Fibroblast of skin of back (primary cell): ENCODE measurements at places on chromosomes 1 and 21.

GRCh38 chr1:31354283-31354682 lies 18.6 kb downstream of the FABP3 start:
- DNase-seq, result no peak

DNA sequence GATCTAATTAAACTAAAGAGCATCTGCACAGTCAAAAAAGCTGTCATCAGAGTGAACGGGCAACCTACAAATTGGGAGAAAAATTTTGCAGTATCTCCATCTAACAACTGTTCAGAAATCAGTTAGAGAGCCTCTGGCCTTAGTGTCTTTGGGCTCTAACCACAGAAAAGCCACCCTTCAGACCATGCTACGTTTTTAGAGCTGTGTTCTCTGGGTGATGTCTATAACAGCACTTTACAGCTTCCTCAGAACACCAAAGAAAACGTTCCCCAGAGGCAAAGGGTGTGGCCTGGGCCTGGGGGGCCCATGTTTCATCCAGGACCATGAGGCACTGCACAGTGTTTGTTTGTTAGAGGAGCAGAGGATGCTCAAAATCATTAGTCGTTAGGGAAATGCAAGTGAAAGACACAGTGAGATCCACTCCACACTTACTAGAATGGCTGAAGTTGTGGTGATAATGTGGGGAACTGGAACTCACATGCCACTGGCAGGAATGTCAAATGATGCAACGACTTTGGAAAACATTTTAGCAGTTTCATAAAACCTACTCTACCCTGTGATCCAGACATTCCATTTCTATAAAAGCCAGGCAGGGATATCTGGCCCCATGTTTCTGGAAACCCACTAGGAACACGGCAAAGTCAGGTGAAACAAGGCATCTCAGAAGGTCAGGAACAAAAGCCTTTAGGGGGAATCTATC lies 250.4 kb upstream of the HOOK1 start:
- peak; percentile 25 for DNase-seq

GRCh38 chr1:154755858-154756730 lies 114.0 kb downstream of the KCNN3 start:
- DNase-seq, result peak; percentile 75

DNA sequence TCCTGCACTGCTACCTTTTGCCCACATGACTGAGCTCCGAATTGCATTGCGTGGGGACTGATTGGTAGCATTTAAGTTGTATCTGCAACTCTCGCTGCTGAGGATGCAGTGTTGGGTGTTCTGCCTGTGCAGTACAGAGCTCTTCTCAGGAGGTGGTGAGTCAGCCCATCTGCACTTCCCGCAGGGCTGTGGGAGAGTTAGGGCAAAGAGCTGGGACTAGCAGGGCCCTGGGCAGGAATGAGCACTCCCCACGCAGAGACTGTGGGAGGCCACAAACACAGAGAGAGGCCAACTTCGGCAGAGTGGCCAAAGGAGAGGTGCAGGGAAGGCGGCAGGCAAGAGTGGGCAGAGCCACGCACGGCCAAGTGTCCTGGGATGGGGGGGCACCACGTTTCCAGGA lies 244.7 kb downstream of the SIPA1L2 start:
- peak; percentile 84 for DNase-seq

GRCh38 chr1:101259744-101260148 lies 22.9 kb downstream of the S1PR1 start:
- peak; percentile 84 for DNase-seq

- DNase-seq, result peak; percentile 13
Observed at GRCh38 chr1:186272486-186272885, 102.6 kb downstream of the TPR start.

GRCh38 chr21:44898851-44899767 lies 21.6 kb downstream of the ITGB2 start:
- DNase-seq, result no peak

DNA sequence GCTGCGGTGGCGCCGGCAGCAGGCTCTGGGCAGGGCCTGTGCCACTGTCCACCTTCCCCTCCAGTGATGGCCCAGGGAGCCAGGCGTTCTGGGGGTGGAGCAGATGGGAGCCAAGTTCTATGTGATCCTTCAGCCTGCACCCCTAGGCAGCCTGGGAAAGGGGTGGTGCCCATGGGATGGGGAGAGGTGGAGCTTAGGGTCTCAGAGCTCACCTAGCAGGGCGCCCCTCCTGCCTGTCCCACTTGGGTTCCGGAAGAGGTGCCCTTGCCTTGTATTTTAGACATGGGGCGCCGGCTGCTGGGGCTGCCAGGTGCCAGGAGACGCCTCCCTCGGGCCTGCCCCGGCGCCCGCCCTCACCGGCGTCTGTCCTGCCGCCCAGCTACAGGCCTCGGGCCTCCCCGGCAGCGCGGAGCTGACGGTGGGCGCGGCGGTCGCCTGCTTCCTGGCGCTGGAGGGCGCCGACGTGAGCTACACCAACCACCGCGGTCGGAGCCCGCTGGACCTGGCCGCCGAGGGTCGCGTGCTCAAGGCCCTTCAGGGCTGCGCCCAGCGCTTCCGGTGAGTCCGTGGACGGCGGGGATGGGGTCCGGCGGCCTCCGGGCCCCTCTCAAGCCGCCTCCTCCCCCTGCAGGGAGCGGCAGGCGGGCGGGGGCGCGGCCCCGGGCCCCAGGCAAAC lies 3.1 kb upstream of the MMP23B start:
- DNase-seq, result no peak

- peak; percentile 32 for DNase-seq
Observed at GRCh38 chr1:67855961-67856360, 22.7 kb upstream of the GNG12 start.

DNA sequence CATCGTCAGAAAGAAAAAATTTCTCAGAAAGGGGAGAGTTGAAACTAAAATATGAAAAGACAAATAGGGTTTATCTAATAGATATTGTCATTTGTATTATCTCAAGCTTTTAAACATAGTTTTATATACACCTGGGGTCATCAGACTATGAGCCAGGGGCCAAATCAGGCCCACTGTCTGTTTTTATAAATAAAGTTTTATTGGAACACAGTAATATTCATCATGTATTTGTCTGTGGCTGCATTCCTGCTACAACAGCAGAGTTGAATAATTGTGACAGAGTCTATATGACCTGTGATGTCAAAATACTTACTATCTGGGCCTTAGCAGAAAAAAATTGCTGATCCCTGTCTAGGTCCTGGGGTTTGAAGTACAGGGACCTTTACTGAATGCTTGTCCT lies 120.5 kb upstream of the RUNX1 start:
- DNase-seq, result no peak

DNA sequence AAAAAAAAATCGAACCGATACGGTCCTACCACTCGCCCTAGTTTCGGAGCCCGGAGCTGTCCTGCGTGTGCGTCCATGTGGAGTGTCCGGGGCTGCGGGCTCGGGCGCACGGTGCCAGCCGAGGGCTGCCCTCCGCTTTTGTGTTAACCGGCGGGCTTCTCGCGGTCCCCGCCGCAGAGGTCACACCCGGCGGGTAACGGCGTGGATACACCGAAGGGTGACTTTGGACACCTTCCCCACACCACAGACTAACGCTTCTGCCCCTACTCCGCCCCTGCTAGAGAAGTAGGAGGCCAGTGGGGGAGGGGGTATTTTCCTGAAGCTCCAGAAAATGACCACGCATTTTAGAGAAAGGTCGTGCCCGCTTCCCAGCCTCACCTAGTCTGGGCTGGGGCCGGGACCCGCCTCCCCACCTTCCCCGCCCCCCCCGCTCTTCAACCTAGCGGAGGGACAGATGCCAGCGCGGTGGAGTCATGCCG lies 609 bp upstream of the ATF3 start:
- DNase-seq, result no peak

GRCh38 chr1:210654176-210654981 lies 325.7 kb downstream of the HHAT start:
- DNase-seq, result peak; percentile 48

- DNase-seq, result no peak
Observed at GRCh38 chr1:74467786-74468377, 44.5 kb downstream of the LRRC53 start.

DNA sequence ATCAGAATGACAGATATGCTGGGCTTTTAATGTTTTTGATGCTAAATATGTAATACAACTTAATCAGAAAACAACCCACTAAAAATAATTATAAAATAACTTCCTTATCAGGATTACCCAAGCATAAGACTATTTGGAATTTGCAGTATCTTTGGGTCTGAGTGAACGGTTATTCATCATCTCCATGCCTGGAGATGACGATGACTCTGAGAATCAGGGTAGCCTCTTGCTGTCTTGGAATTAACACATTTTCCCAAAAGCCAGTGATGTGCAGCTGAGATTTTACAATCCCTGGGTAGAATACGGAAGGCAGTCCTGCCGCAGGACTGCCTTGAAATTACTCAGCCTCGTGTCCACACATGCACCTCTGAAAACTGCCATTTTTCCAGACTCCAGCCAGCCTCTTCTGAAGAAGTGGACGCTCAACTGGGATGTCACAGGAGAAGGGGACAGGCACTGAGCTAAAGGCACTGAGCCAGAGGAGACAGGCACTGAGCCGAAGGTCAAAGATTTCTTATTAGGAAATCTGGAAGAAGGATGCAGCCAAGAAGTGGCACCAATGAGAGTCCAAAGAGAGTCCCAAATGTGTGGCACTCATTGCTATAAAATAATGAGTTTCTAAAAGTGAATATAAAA lies 85.5 kb downstream of the PGBD5 start:
- no peak for DNase-seq

DNA sequence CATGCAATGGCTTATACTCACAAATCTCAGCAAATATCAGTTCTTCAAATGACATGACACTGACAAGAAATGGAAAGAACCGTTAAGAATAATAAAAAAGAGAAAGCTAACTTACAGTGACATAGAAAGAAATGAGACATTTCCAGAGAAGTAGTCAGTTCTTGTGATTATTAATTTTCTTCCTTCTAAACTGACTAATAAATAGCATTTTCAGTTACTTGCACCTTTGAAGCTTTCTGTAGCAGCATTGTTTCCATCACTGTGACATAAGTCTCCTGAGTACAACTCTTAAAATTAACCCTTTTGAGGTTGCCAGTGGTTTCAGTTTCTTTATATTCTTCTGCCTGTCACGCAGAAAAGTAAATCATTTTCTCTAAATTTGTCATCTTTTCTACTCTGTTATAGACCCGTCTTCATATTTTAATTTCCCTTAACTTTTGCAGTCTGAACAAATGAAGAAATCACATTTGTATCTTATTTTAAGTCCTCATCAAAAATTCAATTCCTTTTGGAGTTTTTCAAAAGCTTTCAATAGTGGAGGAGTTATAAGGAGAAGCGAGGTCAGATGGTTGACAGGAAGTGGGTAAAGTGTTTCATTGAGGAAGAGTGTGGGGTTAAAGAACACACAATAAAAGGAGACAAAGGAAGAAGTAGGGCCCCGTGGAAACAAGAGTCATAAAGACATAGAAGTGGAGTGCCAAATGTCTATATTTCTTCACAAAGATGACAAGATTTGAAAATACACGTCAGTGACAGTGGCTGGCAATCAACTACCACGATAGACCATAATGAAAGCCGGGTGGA lies 57.9 kb upstream of the S1PR1 start:
- DNase-seq, result no peak

DNA sequence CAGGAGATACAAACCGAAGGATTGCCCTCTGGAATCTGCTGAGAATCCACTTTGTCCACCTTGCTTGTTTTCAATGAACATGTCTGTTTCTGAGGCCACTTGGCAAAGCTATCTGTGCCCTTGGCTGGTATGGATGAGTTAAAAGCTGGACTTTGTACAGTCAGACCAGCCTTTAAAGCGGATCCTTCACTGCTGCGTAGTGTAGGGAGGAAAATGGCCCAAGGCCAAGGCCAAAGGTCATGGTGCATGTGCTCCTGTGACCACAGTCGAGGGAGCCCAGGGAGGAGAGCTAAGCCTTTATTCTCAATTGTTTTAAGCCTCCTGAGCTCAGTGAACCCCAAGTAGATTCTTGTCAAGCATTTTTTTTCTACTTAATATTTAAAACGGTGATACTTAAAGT lies 37.0 kb downstream of the KCNJ15 start:
- no peak for DNase-seq

DNA sequence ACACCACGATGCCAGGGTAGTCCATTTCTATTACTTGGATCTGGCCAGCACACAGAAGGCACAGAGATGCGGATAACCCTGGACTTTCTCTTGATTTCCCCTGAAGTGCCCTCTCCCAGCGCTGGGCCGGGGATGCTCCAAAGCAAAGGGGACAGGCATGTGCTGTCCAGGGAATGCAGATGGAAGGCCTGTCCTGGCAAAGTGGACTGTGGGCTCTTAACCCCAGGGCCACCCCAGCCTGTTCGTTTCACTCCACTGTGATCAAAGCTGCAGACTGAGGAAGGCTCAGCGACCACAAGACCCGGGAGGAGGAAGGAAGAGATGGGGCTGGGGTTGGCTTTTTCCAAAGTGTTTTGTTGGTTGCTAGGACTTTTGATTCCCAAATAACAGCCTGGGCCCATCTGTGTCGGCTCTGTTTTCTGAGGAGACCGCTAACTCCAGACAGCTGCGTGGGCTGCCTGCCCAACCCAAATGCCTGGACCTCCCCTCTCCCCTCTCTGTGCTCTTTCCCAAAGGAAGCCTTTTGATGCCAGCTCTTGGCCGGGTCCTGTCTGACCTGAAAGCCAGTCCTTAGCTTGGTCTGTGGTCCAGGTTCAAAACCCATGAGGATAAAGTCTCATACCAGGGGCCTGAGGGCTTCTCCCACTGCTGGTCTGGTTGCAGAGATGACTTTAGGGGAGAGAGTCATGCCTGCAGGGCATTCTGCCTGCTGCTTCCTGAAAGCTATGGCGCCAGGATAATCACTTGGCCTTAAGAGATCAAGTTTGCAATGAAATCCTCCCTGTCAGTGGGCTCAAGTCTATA lies 119.6 kb upstream of the CD34 start:
- DNase-seq, result no peak

- peak; percentile 53 for DNase-seq
Observed at GRCh38 chr1:202144402-202145067, at the start of gene ARL8A. TSS of gene ARL8A (minus strand) at chr1:202144737. CDS start at chr1:202144572, 165 bp downstream.

DNA sequence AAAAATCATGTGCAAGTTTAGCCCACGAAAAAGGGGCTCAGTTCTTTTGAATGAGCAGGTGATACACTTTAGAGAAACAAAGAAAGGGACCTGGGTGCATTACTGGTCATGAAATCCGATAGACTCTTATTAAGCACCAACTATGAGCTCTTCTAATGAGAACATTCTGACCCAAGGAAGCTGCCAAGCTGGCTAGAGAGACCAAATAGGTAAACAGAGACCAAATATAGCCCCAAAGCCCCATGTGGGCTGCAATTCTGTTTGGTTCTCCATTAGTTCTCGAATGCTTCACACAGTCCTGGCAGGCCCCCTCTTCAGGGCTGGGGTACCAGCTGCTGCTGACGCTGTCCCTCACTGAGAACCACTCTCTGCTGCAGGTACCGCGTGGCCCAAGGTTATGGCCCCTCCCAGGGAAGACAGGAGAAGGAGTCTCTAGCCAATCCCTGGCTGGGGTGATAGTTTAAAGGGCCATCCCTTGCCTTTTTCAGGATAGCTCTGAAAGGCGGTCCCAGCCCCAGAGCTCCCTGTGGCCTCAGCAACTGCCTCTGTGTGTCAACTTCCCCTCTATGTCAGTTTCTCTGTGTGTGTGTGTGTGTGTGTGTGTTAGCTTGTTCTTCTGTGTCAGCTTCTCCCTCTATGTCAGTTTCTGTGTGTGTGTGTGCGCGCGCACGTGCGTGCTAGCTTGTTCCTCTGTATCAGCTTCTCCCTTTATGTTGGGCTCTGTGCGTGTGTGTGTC lies 7.1 kb upstream of the UBXN10 start:
- DNase-seq, result no peak
